SK-N-SH (cell line): ENCODE measurements at places on chromosomes 5 and 9. TPM values are rescaled to one million over a fixed set of nuclear protein-coding genes. Genes with fewer than 3 reads are reported as not detected.

DNA sequence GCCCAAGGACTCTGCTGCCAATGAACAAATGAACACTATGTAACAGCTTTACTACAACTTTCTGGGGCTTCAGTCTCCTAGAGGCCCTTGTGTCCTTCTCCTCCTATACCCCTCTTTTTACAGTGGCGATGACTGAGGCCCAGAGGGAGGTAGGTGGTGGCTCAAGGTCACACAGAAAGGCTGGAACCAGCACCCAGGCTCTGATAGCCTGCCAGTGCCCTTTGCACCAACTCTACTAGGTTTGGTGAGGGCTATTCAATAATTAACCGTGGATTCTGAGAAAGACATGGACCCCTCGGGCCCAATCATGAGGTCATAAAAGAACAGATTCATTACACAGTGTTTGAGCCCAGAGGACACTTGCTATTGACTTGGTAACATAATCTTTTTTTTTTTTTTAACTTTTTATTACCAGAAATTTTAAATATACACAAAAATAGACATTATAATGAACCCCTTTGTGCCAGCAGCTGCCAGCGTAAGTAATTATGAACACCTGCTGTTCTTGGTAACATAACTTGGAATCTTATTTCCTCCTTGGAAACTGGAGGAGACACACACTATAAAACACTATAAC, 6.1 kb upstream of the ALDH1B1 start:
- H3K27me3 ChIP-seq: no peaks in the 10 kb centered on the region
- no peaks in the 10 kb centered on the region for H3K4me1 ChIP-seq

DNA sequence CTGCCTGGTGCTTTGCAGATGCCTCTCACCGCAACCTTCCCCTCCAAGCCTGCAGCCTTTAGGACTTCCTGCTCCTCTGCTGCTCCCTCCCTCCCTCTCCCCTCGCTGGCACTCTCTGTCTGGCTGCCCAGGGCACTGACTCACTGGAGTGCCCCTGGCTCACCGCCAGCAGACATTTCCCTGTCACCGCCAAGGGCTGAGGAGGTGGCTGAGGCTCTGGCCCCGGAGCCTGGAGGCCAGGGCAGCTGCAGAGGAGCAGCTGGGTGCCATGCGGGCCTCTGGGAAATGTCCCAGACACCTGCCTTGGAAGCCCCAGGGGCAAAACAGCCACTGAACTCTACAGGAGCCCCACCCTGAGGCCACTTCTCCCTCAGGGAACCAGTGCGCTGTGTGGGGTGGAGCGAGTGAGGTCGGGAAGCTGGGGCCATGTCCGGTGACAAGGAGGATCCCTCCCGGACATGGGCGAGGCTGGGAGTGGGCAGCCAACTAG, 53.4 kb downstream of the TENT4A start:
- H3K36me3 ChIP-seq: no peaks in the 10 kb centered on the region
- peak; percentile 89 for DNase-seq
- H3K27me3 ChIP-seq: no peaks in the 10 kb centered on the region
- peaks cover 15% of the 10 kb centered on the region for H3K4me1 ChIP-seq

GRCh38 chr5:178207183-178207916, 3.0 kb downstream of the HNRNPAB start:
- DNase-seq: no peak
- no peak overlapping the region; the same call in 1 of the 2 replicates for H3K4me3 ChIP-seq
- no peak overlapping the region for H3K27ac ChIP-seq
- H3K4me1 ChIP-seq: peaks cover 21% of the 10 kb centered on the region

GRCh38 chr5:64509828-64510227, 4.0 kb downstream of the RGS7BP start:
- no peak for DNase-seq
- H3K36me3 ChIP-seq: no peaks in the 10 kb centered on the region
- no peak overlapping the region for H3K4me3 ChIP-seq
- peaks cover 37% of the 10 kb centered on the region for H3K27me3 ChIP-seq
- no peak overlapping the region for H3K27ac ChIP-seq

- no peaks in the 10 kb centered on the region for H3K4me1 ChIP-seq
- H3K27me3 ChIP-seq: no peaks in the 10 kb centered on the region
- peaks cover 6% of the 10 kb centered on the region for H3K36me3 ChIP-seq
- DNase-seq: peak; percentile 19
- peak overlapping the region; percentile 39 for H3K27ac ChIP-seq
Measured at GRCh38 chr9:134024214-134024792, 978 bp upstream of the BRD3OS start.

GRCh38 chr5:174355995-174356394, 310.5 kb downstream of the NSG2 start:
- H3K4me3 ChIP-seq: no peak overlapping the region
- H3K27ac ChIP-seq: peak overlapping the region; percentile 77
- peaks cover 7% of the 10 kb centered on the region for H3K4me1 ChIP-seq
- DNase-seq: no peak
- H3K36me3 ChIP-seq: no peaks in the 10 kb centered on the region
- H3K27me3 ChIP-seq: no peaks in the 10 kb centered on the region

- DNase-seq: no peak
- no peaks in the 10 kb centered on the region for H3K27me3 ChIP-seq
- no peak overlapping the region; the same call in 1 of the 2 replicates for H3K27ac ChIP-seq
- H3K4me1 ChIP-seq: peaks cover 24% of the 10 kb centered on the region; the same call in 1 of the 2 replicates
- H3K4me3 ChIP-seq: no peak overlapping the region
Measured at GRCh38 chr9:132027752-132028663, 51.7 kb downstream of the MED27 start.

- H3K4me1 ChIP-seq: no peaks in the 10 kb centered on the region
- H3K4me3 ChIP-seq: no peak overlapping the region
- no peak for DNase-seq
- peaks cover 3% of the 10 kb centered on the region for H3K36me3 ChIP-seq
- H3K27ac ChIP-seq: no peak overlapping the region
- no peaks in the 10 kb centered on the region for H3K27me3 ChIP-seq
Measured at GRCh38 chr9:124964604-124965003, 23.7 kb upstream of the GOLGA1 start.

GRCh38 chr9:107862881-107863280, 373.3 kb upstream of the KLF4 start:
- no peak overlapping the region for H3K4me3 ChIP-seq
- H3K27ac ChIP-seq: no peak overlapping the region
- H3K36me3 ChIP-seq: no peaks in the 10 kb centered on the region
- H3K4me1 ChIP-seq: no peaks in the 10 kb centered on the region
- no peak for DNase-seq

DNA sequence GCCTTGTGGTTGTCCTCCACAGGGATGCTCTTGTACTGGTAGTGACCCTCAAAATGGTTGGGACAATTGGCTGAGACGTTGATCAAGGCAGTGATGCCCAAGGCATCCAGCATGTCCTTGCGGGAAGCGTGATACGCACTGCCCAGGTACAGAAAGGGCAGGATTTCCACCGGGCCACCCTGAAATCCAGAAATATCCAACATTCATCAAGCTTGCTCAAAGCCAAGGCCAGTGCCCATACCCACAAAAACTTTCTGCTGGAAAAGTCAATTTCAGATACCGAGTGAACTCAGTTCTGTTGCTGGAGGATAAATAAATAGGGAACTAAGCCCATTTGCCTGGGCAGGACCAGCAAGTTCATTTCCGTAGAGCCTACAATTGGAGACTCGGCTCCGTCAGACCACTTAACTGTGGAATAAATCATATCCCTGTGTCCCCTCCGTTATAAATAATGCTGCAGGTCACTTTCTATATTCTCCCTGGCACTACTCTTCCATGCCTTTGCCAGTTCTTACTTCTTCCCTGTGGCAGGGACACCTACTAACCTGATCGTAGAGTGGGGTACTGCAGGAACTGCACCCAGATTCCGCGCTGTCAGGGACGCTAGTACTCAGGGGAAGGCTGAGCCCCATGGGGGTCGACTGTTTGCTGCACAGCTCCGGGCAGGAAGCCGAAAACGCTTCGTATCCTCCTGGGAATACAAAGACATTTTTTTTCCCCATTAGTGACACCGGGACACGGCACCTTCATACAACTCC, 1.2 kb downstream of the DUSP1 start:
- peak overlapping the region; percentile 96; the same call in 1 of the 2 replicates for H3K27ac ChIP-seq
- peak; percentile 49 for DNase-seq
- H3K36me3 ChIP-seq: peaks cover 21% of the 10 kb centered on the region
- peak overlapping the region; percentile 89 for H3K4me3 ChIP-seq

GRCh38 chr9:28127101-28127500, 553.8 kb upstream of the C9orf72 start:
- no peaks in the 10 kb centered on the region for H3K36me3 ChIP-seq
- no peak overlapping the region for H3K4me3 ChIP-seq

GRCh38 chr5:135718651-135719050, 115.8 kb upstream of the SLC25A48 start:
- no peaks in the 10 kb centered on the region for H3K36me3 ChIP-seq
- no peak overlapping the region for H3K27ac ChIP-seq
- no peaks in the 10 kb centered on the region for H3K4me1 ChIP-seq
- H3K4me3 ChIP-seq: no peak overlapping the region

GRCh38 chr9:113966394-113966793, 90.3 kb downstream of the ZNF618 start:
- no peak overlapping the region for H3K4me3 ChIP-seq
- no peaks in the 10 kb centered on the region for H3K27me3 ChIP-seq
- peaks cover 13% of the 10 kb centered on the region for H3K36me3 ChIP-seq
- DNase-seq: no peak

DNA sequence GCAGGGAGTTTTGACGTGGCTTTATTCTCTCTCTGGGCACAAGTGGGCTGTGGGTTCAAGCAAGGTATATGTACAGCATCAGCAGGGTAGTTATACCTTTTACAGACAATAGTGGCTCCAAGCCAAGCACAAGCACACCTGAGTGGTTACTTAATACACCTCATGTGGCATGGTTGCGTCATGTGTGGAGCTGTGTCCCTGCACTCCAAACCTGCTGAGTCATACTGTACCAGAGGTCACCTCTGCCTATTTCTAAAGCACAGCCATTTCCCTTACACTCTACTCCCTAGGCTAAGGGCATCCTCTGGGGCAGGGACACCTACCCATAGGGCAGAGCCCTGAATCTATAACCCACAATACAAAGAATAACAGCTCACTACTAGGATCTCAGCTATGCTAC, 147.3 kb downstream of the OSTF1 start:
- no peak overlapping the region for H3K27ac ChIP-seq
- no peaks in the 10 kb centered on the region for H3K4me1 ChIP-seq
- no peak for DNase-seq
- H3K36me3 ChIP-seq: no peaks in the 10 kb centered on the region

GRCh38 chr5:129046151-129046550, 48.4 kb upstream of the ISOC1 start:
- DNase-seq: no peak
- H3K27me3 ChIP-seq: no peaks in the 10 kb centered on the region
- H3K4me3 ChIP-seq: no peak overlapping the region

- H3K4me1 ChIP-seq: peaks cover 6% of the 10 kb centered on the region
- no peaks in the 10 kb centered on the region for H3K27me3 ChIP-seq
- H3K36me3 ChIP-seq: peaks cover 38% of the 10 kb centered on the region
- DNase-seq: no peak
Measured at GRCh38 chr5:150441813-150442698, 7.5 kb downstream of the RPS14 start.

DNA sequence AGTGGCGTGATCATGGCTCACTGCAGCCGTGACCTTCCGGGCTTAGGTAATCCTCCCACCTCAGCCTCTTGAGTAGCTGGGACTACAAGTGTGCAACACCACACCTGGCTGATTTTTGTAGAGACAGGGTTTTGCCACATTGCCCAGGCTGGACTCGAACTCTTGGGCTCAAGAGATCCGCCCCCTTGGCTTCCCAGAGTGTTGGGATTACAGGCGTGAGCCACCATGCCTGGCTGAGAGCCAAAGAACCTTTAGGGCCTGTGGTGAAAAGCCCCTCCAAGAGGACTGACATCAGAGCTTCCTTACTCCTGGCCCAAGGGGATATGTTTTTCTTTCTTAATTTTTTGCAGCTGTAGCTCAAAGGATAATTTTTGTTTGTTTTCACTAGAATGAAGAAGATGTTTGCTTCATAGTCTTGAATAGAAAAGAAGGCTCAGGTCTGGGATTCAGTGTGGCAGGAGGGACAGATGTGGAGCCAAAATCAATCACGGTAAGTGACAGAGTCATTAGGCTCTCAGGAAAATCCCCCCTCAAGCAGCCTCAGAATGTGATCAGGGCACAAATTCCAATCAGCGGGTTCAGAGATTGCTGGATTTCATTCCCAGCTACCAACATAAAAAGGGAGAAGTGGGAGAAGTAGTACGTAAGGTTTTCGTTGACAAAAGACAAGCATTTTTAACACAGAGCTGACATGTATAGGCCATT, 77.1 kb downstream of the GOLPH3 start:
- H3K4me3 ChIP-seq: no peak overlapping the region
- peaks cover 38% of the 10 kb centered on the region for H3K36me3 ChIP-seq
- no peaks in the 10 kb centered on the region for H3K27me3 ChIP-seq
- no peak for DNase-seq
- no peaks in the 10 kb centered on the region for H3K4me1 ChIP-seq

GRCh38 chr5:68398146-68398812, 182.7 kb downstream of the PIK3R1 start:
- H3K27ac ChIP-seq: no peak overlapping the region
- H3K4me3 ChIP-seq: no peak overlapping the region
- no peak for DNase-seq
- H3K27me3 ChIP-seq: no peaks in the 10 kb centered on the region
- H3K4me1 ChIP-seq: no peaks in the 10 kb centered on the region; the same call in 1 of the 2 replicates

GRCh38 chr5:174982485-174982884, 258.1 kb downstream of the MSX2 start:
- no peak overlapping the region for H3K4me3 ChIP-seq
- no peak for DNase-seq
- no peaks in the 10 kb centered on the region for H3K4me1 ChIP-seq

- no peaks in the 10 kb centered on the region for H3K4me1 ChIP-seq
- H3K36me3 ChIP-seq: no peaks in the 10 kb centered on the region
- DNase-seq: no peak
Measured at GRCh38 chr9:136196404-136197083, 8.4 kb downstream of the LHX3 start.

DNA sequence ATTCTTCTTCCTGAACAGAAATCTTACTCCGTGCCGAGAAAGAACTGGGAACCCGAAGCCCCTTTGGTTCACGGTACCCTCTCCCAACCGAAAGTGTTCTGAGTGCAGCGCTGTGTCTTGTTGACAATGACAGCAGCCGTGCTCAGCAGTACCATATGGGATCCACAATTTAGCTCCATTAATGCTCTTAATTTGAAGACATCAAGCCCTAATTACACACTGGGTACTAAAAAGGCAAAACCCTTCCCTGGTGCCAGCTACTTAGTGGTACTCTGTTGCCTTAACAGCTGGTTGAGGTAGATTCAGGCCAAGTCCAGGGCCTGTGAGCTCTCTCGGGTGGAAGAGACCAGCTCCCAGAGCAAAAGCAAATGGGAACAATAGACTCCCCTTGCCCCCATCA, 24.5 kb downstream of the DDX31 start:
- no peak overlapping the region for H3K4me3 ChIP-seq
- DNase-seq: no peak
- H3K4me1 ChIP-seq: no peaks in the 10 kb centered on the region; the same call in 1 of the 2 replicates
- no peaks in the 10 kb centered on the region for H3K27me3 ChIP-seq

- no peaks in the 10 kb centered on the region for H3K4me1 ChIP-seq
- H3K36me3 ChIP-seq: peaks cover 4% of the 10 kb centered on the region
- H3K4me3 ChIP-seq: no peak overlapping the region
- H3K27ac ChIP-seq: no peak overlapping the region
- no peaks in the 10 kb centered on the region for H3K27me3 ChIP-seq
- no peak for DNase-seq
Measured at GRCh38 chr5:151051931-151052608, 28.8 kb downstream of the TNIP1 start.

FOXD4L3 gene
- polyA plus RNA-seq: 0.06 and 0.10 TPM in 2 replicates

SH2D3C gene
- 0.15 and 0.52 TPM in 2 replicates for polyA plus RNA-seq

ARID3C gene
- polyA plus RNA-seq: 0.08 and 0.11 TPM in 2 replicates

LCN1 gene
- not detected in 2 replicates for polyA plus RNA-seq

TMC1 gene
- 0.10 TPM in 1 of 2 replicates, not detected in the other for polyA plus RNA-seq

HAPLN1 gene
- 0.30 and 0.39 TPM in 2 replicates for polyA plus RNA-seq

CAPSL gene
- polyA plus RNA-seq: 0.23 and 0.31 TPM in 2 replicates

RECK gene
- 22.8 and 27.3 TPM in 2 replicates for polyA plus RNA-seq

SLCO6A1 gene
- not detected in 2 replicates for polyA plus RNA-seq

SEMA5A gene
- polyA plus RNA-seq: 0.58 and 0.71 TPM in 2 replicates

CEMIP2 gene
- polyA plus RNA-seq: 39.8 and 46.0 TPM in 2 replicates
